ENCODE measurements at places on chromosomes 6 and 20. TPM values are rescaled to one million over a fixed set of nuclear protein-coding genes. Genes with fewer than 3 reads are reported as not detected.
A peak's percentile ranks its signal among the peaks of the same experiment; 100 is the strongest.

- no peak for DNase-seq
Observed at GRCh38 chr20:38269040-38269439, 8.5 kb upstream of the KIAA1755 start.

DNA sequence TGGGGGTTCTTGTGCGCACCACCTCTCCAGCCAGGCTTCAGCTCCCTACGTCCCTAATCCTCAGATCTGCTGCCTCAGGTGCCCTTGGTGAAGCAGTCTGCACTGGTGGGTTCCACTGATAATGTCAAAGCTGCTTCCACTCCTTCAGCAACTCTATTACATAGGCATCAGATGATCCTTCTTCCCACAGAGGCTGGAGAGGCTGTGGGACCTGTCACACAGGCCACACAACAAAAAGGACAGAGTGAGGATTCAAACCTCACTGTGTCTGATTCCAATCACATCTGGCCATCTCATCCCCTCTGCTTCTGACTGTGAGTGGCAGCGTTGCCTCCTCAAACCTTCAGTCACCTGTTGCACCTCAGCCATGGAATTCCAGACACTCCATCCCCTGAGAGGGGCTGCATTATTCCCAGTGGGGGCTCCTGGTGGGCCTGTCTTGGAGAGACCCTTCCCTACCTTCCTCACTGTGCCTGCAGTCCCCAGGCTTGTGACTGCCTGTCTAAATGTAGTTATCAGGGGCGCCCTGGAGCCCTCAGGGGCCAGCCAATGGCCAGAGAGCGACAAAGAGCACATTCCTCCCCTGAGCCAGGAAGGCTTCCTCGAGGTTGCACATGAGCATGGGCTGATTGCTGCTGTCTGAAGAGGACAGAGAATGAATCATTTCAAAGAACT is 211.4 kb upstream of the ECI2 start:
- DNase-seq, result no peak

DNA sequence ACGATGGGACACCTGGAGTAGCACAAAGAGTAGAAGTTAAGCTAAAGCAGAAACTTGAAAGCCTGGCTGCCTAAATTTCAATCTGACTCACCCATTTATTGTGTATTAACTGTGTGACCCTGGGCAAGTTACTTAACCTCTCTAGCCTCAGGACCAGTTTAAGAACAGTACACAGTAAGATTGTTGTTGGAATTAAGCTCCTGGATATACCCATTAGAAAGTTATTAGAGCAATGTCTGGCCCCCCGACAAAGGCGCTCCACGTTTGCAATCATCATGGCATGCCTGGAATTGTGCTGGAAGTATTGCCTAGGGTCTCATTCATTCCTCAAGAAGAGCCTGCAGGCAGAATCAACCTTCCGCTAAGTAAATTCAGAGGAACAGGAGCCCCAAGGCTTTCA is 1.4 kb downstream of the SDC4 start:
- DNase-seq, result no peak

TLDC2 gene
- not detected for total RNA-seq

MUC21 gene
- total RNA-seq, result not detected

CYP39A1 gene
- total RNA-seq, result not detected

ADA gene
- 26.7 TPM for total RNA-seq

TRIM40 gene
- not detected for total RNA-seq

DNA sequence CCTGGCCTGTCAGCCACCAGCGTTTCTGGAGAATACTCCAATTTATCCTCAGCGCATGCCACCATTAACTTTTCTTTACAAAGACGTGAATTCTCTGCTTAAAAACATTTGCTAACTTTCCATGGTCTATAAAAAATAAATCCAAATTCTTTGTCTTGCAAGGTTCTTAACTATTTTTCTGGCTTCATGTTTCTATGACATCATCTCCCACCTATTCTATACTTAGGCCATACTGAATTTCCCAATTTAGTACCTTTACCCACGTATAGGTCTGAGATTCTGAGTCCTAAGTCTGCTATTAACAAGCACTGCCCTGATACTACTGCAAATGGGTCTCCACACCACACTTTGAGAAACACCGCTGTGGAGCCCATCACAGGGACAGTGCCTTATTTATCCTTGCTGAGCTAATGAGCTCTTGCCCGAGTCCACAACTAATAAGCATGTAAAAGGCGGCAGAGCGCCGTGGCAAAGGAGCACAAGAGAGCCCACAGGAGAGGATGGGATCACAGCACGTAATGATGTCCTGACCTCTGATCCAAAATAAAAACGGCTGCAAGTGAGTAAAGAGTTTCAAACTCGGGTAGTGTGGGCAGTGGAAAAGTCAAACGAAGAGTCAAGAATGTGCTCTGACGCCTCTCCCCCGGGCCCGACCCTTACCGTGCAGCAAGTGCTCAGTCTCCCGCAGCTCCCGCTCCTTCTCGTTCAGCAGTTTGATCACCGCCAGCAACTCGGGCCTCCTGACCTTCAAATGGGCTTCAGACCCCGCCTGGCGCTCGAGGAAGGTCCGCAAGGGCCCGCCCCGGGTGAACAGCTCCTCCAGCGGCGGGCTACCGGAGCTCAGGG is 519 bp downstream of the MTRF1L start:
- peak; percentile 18 for DNase-seq

DNA sequence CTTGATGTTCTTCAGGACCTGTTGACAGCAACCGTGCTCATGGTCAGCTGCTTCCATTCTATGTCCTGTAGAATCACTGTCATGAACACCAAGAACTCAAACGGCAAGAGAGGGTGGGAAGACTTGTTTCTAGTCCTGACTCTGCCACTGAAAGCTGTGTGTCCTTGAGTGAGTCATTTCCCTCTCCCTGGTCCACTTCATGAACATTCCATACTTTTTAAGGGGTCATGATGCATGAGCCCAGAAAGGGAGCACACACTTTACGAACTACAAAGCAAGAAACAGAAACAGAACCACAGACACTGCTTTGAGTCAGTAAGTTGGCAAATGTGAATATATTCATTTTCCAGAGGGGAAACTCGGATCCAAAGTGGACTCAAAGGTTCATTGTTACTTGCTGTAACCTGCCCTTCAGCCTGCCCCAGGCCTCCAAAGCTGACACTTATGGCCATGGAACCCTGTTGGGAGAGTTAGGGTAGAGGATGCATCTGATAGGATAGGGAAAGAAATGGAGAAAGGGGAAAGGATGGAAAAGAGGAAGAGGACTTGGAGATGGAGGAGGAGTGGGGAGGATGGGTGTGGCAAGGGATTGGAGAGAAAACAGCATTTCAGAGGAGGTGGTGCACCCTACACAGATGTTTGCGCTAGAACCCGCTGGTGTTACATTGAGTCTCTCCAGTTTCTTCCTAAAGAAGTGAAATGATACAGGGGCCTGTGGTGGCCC is 129.8 kb downstream of the FOXO3 start:
- no peak for DNase-seq

NPBWR2 gene
- total RNA-seq, result not detected

DNA sequence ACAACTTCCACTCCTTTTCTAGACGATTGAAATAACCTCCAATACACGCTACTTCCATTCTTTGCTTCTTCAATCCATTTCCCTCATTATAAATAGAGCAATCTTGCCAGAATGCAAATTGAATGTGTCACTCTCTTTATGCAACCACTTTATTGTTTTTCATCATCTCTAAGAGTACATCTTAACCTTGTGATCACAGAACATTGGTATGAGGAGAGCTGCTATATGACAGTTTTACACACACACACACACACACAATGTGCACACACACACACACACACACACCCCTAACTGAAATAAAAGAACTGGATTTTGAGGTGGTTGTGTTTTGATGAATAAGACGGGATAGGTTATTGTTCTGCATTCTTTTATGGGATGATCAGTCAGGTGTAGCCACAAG is 187.0 kb downstream of the HDGFL1 start:
- no peak for DNase-seq

- no peak for DNase-seq
Observed at GRCh38 chr6:12246900-12247299, 43.3 kb upstream of the EDN1 start.

- DNase-seq, result no peak
Observed at GRCh38 chr6:80181352-80182081, 75.0 kb downstream of the BCKDHB start.

IRF4 gene
- total RNA-seq, result 554 TPM

GRCh38 chr6:3776881-3777507 is 25.5 kb upstream of the PXDC1 start:
- DNase-seq, result peak; percentile 7

DNA sequence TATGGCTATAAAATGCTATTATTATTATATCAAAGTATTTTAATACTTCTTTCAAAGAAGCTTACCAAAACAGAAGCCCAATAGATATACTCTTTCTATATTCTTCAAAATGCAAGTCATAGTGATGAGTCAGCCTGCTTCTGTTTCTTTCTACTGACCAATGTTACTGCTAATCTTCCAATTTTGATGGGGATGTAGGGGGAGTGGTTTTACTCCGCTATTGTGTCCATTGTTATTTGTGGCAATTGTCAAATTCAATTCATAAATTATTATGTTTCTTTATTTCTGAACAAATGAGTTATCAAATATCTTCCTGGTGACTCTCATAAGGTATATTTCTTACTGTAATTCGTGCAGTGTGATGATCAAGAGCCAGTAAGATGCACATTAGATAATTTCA is 221.5 kb upstream of the DEFB112 start:
- no peak for DNase-seq

- no peak for DNase-seq
Observed at GRCh38 chr6:31193206-31193605, 22.7 kb upstream of the POU5F1 start.

DNA sequence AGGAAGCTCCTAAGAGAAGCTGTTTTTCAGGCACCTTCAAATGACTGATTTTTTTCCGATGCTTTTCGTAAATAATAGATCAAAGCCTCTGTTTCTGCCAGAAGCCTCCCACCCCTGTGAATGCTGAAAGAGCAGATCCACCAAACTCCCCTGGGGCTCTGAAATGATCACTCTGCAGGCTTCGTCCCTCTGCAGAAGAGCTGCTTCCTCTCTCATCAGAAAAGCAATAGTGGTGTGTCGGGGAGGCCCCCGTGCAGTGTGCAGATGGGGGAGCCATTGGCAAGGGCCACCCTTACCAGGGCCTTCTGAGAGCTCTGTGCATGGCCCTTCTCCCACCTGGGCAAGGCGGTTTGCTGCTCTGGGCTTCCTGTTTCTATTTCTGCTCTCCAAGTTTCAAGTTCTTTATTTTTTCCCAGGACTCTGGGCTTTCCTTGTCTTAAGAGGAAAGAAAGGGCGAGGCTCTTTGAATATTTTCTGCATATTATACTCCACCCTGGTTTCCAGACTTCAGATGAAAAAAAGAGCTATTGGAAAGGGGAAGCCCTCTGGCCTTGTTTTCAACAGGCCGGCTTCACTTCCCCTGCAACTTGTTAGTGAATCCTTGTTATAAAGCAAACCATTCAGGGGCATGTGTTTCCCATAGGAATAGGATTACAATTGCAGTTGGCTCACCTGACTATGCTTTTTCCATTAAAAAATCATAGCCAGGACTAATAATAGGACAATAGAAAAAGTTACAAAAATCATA is 155.2 kb downstream of the TTLL2 start:
- DNase-seq, result no peak

- DNase-seq, result no peak
Observed at GRCh38 chr6:75993236-75994162, 79.0 kb downstream of the IMPG1 start.

MUC22 gene
- total RNA-seq, result not detected

DNA sequence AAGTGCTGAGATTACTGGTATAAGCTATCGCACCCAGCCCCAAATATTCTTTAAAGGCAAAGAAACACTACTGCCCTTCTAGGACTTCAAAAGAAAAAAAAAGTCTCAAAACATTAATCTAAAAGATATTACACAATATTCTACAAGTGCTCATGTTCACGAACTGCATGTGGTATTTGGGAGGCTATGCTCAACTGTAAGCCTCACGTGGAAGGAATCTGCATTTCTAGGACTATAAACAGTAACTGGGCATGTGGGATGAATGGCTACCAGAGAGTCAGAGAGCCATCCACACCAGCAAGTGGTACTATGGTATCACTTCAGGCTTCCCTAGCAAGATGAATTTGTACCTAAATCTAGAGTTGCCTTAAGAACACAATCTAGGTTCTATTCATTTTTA is 50.0 kb downstream of the FKBP5 start:
- no peak for DNase-seq

FOXF2 gene
- total RNA-seq, result not detected

GRCh38 chr6:164967102-164967501 is 342.3 kb downstream of the C6orf118 start:
- no peak for DNase-seq

GSTA1 gene
- total RNA-seq, result not detected

- DNase-seq, result no peak
Observed at GRCh38 chr20:44723391-44723790, 8.2 kb downstream of the CCN5 start.

TMC2 gene
- total RNA-seq, result not detected

DNA sequence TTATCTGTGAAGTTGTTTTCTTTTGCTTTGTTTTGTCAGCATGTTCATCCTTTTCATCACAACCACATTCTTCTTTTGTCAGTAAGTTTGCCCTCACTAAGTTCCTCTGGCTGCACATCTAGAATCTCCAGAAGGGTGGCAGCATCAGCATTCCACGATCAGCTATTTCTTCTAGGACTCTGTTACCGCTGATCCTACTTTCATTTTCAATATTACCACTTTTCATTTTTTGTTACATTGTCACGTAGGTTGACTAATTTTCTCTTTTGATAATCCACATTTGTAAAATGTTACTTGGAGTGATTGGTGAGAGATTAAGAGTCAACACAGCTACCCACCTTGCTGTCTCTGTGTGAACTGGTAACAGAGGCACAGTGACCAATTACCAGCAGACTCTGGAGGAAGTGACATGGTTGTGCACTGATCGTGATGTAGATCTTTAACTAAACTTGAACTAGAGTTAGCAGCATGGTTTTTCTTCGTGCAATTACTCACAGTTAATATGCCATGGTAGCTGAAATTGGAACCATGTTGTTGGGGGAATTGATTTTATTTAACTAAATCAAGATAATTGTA is 307.9 kb upstream of the SLC35B3 start:
- DNase-seq, result peak; percentile 0

- no peak for DNase-seq
Observed at GRCh38 chr6:169189686-169190085, 64.0 kb downstream of the THBS2 start.

PRDM1 gene
- 25.2 TPM for total RNA-seq

- no peak for DNase-seq
Observed at GRCh38 chr20:33393609-33394008, 7.7 kb downstream of the CDK5RAP1 start.

Data from activated T-cell treated with anti-CD3 and anti-CD28 coated beads, Interleukin-2, amount 50 U/mL, for 72 hours (primary cell).